Camera-type eye (tissue), 1 donor: ENCODE measurements at places on chromosomes 4 and X. TPM values are rescaled to one million over a fixed set of nuclear protein-coding genes. Genes with fewer than 3 reads are reported as not detected.

Gene REELD1
- not detected for total RNA-seq

Gene HMGN5
- total RNA-seq: 8.7 TPM

Gene YY2
- 3.2 TPM for total RNA-seq

Gene DKK2
- total RNA-seq: 54.8 TPM

Gene DUX4
- not detected for total RNA-seq

Gene CNKSR2
- 67.2 TPM for total RNA-seq

Gene UTP3
- total RNA-seq: 24.6 TPM

Gene GPRASP2
- 78.6 TPM for total RNA-seq
